RWPE2 (cell line): ENCODE measurements at places on chromosomes 2 and 18.
A peak's percentile ranks its signal among the peaks of the same experiment; 100 is the strongest.

GRCh38 chr2:185278761-185279160, 459.8 kb upstream of the FSIP2 start:
- no peak for DNase-seq

- peak; percentile 77 for DNase-seq
Observed at GRCh38 chr2:230908595-230909191, 16.3 kb downstream of the GPR55 start.

- no peak for DNase-seq
Observed at GRCh38 chr2:8380026-8380425, 301.8 kb upstream of the ID2 start.

DNA sequence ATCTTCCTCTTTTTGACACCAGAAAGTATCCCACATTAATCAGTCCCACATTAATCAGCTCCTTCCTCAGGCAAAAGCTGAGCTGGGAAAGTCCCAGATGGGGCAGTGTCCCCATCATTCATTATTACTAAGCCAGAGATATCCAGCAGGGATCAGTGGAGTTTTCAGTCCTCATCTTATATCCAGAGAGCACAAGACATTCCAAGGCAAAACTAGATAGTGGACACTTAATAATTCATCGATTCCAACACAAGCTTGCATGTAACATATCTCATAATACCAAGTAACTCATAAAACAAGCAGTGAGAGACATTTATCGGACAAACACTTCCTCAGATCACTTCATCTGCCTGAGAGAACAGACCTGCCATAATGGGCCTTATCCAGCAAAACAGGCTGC, 53.1 kb downstream of the MCFD2 start:
- no peak for DNase-seq

- no peak for DNase-seq
Observed at GRCh38 chr18:59072727-59073421, 66.8 kb upstream of the SEC11C start.

GRCh38 chr18:60541661-60542060, 169.1 kb upstream of the MC4R start:
- no peak for DNase-seq
